ENCODE measurements at places on chromosomes 11 and 22.

DNA sequence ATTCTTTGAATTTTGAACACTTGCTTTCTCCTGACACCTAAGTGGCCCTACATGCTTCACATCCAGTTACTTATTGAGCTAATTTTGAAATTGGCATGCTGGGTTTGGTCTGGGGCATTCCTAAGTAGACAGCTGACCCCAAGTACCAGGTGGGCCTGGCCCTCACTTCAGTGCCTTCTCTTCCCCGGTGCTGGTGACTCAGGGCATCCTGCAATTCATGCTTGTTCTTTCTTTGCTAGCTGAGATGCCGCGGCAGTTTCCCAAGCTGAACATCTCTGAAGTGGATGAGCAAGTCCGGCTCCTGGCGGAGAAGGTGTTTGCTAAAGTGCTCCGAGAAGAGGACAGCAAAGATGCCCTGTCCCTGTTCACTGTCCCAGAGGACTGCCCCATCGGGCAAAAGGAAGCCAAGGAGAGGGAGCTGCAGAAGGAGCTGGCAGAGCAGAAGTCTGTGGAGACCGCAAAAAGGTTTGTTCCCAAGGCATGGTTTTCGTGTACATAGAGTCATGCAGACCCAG, 6.3 kb downstream of the AMPD3 start:
- no peak overlapping the region for H3K27ac ChIP-seq
- no peak overlapping the region for H3K4me3 ChIP-seq
- no peaks in the 10 kb centered on the region for H3K4me1 ChIP-seq
- no peak for DNase-seq

DNA sequence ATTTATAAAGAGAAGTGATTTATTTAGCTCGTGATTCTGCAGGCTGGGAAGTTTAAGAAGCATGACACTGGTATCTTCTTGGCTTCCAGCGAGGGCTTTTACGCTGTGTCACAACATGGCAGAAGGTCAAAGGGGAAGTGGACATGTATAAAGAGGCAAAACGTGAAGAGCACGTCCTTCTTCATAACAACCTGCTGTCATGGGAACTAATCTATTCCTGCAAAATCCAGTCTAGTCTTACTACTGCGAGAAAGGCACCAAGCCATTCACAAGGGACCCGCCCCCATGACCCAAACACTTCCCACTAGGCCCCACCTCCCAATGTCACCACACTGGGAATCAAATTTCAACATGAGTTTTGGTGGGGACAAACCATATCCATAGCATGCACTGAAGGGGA, 58.3 kb downstream of the AMOTL1 start:
- H3K27me3 ChIP-seq = no peaks in the 10 kb centered on the region
- no peak overlapping the region for H3K27ac ChIP-seq
- H3K36me3 ChIP-seq = peaks cover 38% of the 10 kb centered on the region
- peaks cover 20% of the 10 kb centered on the region for H3K4me1 ChIP-seq
- no peak for DNase-seq
- H3K4me3 ChIP-seq = no peak overlapping the region

DNA sequence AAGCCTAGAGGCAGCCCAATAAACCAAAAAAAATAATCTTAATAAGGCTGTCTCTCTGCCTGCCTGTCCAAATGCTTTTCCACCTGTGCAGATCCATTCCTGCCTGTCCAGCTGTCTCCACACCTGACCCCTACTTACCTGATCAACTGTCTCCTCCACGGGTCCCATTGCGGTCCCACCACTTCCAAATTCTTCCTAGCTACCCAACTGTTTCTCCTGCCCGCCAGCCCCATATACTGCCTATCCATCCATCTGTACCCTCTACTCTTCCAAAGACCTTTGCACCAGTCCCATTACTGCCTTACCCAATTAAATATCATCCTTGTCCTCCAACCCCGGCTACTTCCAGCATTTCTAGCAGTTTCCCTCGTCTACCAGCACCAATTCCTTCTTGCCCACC, 39.4 kb upstream of the ANGPTL5 start:
- no peaks in the 10 kb centered on the region for H3K4me1 ChIP-seq
- no peak overlapping the region for H3K4me3 ChIP-seq
- no peak for DNase-seq
- peaks cover 7% of the 10 kb centered on the region for H3K36me3 ChIP-seq
- no peaks in the 10 kb centered on the region for H3K27me3 ChIP-seq

DNA sequence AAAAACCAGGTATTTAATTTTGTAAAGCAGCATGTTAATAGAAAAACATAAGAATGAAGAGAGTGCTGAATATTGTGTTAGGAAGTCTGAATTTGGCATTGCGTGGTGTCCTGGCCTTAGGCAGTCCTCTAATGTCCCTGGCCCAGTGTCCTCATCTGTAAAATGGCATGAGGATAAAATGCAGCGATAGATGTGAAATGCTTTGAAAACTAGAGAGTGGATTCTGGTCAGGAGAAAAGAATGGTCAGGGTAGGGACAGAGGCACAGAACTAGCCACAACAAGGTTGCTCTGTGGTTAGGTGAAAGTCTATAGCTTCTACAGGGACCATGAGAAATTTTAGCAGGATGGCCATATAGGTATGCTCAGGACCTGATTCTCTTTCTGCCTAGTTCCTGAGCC, 18.9 kb downstream of the RNF185 start:
- no peak for DNase-seq
- no peaks in the 10 kb centered on the region for H3K27me3 ChIP-seq
- peak overlapping the region; percentile 79 for H3K27ac ChIP-seq
- H3K4me1 ChIP-seq = peaks cover 20% of the 10 kb centered on the region
- H3K4me3 ChIP-seq = no peak overlapping the region

GRCh38 chr11:72665911-72666472, 8.2 kb downstream of the PDE2A start:
- H3K27me3 ChIP-seq = no peaks in the 10 kb centered on the region
- no peak overlapping the region for H3K4me3 ChIP-seq
- DNase-seq = no peak
- no peaks in the 10 kb centered on the region for H3K4me1 ChIP-seq
- no peak overlapping the region for H3K27ac ChIP-seq
- H3K36me3 ChIP-seq = no peaks in the 10 kb centered on the region

DNA sequence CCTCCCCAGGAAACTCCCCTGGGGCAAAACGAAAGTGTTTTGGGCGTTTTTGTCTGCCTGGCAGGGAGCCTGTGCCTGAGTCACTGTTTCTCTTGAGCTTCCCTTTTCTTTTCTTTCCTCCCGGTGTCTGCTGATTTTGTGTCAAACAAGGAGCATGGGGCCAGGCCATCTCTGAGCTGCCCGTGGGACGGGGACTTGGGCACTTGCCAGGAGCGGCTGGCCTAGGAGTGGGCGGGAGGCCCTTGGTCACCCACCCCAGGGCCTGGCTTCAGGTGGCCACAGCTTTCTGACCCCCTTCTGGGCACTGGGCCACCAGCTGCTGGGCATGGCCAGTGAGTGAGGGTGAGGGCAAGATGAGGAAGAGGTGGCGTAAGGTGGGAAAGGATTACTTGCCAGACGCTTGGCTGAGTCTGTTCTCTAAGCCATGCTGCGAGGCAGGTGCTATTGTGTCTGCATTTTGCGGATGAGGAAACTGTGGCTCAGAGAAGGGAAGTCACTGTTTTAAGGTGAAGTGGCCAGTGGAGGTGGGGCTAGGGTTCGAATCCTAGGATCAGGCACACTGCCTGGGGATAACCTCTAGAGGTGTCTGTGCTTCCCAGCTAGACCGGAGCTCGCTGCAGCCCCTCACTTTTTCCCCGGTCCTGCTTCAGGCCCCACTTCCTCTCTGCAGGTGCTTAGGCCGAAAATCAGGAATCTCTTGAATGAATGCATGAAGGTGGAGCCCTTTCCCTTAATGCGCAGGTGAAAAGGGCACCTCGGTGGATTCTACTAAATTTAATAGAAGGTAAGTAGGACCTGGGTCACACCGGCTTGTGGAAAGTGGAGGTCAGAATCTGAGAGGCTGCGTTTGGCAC, 7.8 kb upstream of the NFAM1 start:
- no peak for DNase-seq
- no peaks in the 10 kb centered on the region for H3K27me3 ChIP-seq
- H3K4me3 ChIP-seq = peak overlapping the region; percentile 60
- H3K27ac ChIP-seq = peak overlapping the region; percentile 47

DNA sequence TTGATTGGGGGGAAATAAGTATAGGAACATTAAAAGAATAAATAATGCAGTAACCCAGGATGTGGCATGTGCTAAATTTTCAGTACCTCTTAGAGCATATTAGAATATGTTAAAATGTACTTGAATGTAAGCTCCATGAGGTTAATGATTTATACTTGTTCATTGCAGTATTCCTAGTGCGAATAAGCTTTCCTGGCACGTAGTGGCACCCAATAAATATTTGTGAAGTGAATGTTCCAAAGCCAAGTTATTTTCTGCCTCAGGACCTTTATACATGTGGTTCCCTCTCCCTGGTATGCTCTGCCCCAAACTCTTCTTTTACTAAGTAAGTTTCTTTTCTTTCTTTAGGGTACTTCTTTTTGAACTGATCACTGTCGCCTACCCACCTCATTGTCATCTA, 118.8 kb downstream of the DBX1 start:
- DNase-seq = no peak
- H3K4me1 ChIP-seq = peaks cover 57% of the 10 kb centered on the region
- H3K27ac ChIP-seq = no peak overlapping the region
- no peak overlapping the region for H3K4me3 ChIP-seq
- no peaks in the 10 kb centered on the region for H3K27me3 ChIP-seq

- H3K36me3 ChIP-seq = no peaks in the 10 kb centered on the region
- H3K4me3 ChIP-seq = peak overlapping the region; percentile 99
- peaks cover 51% of the 10 kb centered on the region for H3K4me1 ChIP-seq
- no peaks in the 10 kb centered on the region for H3K27me3 ChIP-seq
Measured at GRCh38 chr11:3855808-3856491, 486 bp downstream of the STIM1 start.

- peak overlapping the region; percentile 66 for H3K27ac ChIP-seq
- no peak for DNase-seq
- no peak overlapping the region for H3K4me3 ChIP-seq
- no peaks in the 10 kb centered on the region for H3K27me3 ChIP-seq
- no peaks in the 10 kb centered on the region for H3K36me3 ChIP-seq
Measured at GRCh38 chr11:34318111-34319037, 39.4 kb downstream of the ABTB2 start.

- H3K27ac ChIP-seq = peak overlapping the region; percentile 4
- H3K4me1 ChIP-seq = no peaks in the 10 kb centered on the region
- H3K4me3 ChIP-seq = no peak overlapping the region
- H3K27me3 ChIP-seq = no peaks in the 10 kb centered on the region
- peaks cover 34% of the 10 kb centered on the region for H3K36me3 ChIP-seq
Measured at GRCh38 chr22:20748731-20749428, 25.0 kb upstream of the SERPIND1 start.

GRCh38 chr11:64974124-64974523, 2.2 kb upstream of the MAJIN start:
- H3K27ac ChIP-seq = no peak overlapping the region
- no peak overlapping the region for H3K4me3 ChIP-seq
- H3K27me3 ChIP-seq = no peaks in the 10 kb centered on the region
- peaks cover 14% of the 10 kb centered on the region for H3K4me1 ChIP-seq

GRCh38 chr11:120645639-120646038, 134.1 kb downstream of the GRIK4 start:
- H3K4me3 ChIP-seq = peak overlapping the region; percentile 9
- no peak for DNase-seq
- H3K27me3 ChIP-seq = no peaks in the 10 kb centered on the region
- H3K36me3 ChIP-seq = no peaks in the 10 kb centered on the region
- no peaks in the 10 kb centered on the region for H3K4me1 ChIP-seq
- H3K27ac ChIP-seq = no peak overlapping the region

GRCh38 chr11:69630017-69630416, 10.9 kb upstream of the CCND1 start:
- H3K36me3 ChIP-seq = no peaks in the 10 kb centered on the region
- no peak overlapping the region for H3K27ac ChIP-seq
- H3K4me1 ChIP-seq = no peaks in the 10 kb centered on the region
- H3K27me3 ChIP-seq = no peaks in the 10 kb centered on the region
- H3K4me3 ChIP-seq = no peak overlapping the region
- DNase-seq = no peak

- peaks cover 4% of the 10 kb centered on the region for H3K27me3 ChIP-seq
- DNase-seq = no peak
- H3K36me3 ChIP-seq = no peaks in the 10 kb centered on the region
- H3K4me3 ChIP-seq = no peak overlapping the region
Measured at GRCh38 chr11:33804471-33804870, 30.2 kb upstream of the FBXO3 start.

- DNase-seq = no peak
- no peaks in the 10 kb centered on the region for H3K36me3 ChIP-seq
- H3K4me3 ChIP-seq = no peak overlapping the region
Measured at GRCh38 chr11:123519055-123519796, 89.2 kb downstream of the GRAMD1B start.

DNA sequence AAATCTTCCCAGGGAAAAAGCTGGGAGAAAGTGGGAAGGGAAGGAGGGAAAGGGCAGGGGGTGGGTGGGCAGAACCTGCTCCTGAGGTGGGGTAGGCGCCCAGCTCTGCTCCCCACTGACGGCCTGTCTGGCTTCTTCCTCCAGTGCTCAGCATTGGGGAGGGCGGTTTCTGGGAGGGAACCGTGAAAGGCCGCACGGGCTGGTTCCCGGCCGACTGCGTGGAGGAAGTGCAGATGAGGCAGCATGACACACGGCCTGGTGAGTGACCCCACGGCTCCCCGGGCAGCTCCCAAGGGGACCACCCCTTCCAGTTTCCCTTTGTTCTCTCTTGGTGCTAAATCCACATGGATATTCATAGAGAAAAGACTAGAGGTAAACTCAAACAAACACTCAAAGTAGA, 25.9 kb downstream of the SHANK3 start:
- H3K36me3 ChIP-seq = no peaks in the 10 kb centered on the region
- H3K4me1 ChIP-seq = peaks cover 4% of the 10 kb centered on the region
- H3K27me3 ChIP-seq = no peaks in the 10 kb centered on the region
- H3K4me3 ChIP-seq = no peak overlapping the region
- no peak overlapping the region for H3K27ac ChIP-seq
- no peak for DNase-seq

DNA sequence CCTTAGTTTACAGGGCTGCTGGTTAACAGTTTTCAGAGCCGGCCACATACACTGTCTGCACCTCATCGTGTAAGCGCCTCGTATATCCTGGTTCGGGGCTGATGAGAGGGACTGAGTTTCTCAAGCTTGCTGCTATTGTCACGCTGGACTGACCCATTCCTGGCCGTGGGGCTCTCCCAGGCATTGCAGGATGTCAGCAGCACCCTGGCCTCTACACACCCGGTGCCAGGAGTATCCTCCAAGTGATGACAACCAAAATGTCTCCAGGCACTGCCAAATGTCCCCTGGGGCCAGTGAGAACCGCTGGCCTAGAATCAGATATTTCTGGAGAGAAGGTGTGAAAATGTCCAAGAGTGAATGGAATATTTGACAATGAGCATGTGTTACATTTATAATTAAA, 82.8 kb downstream of the ST3GAL4 start:
- H3K27me3 ChIP-seq = no peaks in the 10 kb centered on the region
- no peak for DNase-seq
- H3K27ac ChIP-seq = no peak overlapping the region
- H3K36me3 ChIP-seq = no peaks in the 10 kb centered on the region
- no peaks in the 10 kb centered on the region for H3K4me1 ChIP-seq

DNA sequence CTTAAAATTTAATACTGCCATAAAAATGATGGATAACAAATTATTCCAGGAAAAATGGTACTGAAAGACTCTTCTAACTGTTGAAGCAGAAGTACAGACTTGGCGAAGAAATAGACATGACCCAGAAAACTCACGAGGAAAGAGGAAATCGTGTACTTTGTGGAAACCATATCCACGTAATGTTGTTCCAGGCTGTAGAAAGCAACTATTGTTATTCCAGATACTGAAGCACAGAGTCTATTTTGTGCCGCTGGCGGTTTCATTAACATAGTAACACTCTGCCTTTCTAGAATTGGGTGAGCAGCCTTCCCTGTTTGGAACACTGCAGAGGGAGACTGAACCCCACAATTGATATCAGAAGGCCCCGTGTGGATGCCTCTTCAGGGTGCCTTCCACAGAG, 310.6 kb downstream of the TBC1D22A start:
- peaks cover 3% of the 10 kb centered on the region for H3K36me3 ChIP-seq
- H3K4me3 ChIP-seq = no peak overlapping the region
- no peaks in the 10 kb centered on the region for H3K27me3 ChIP-seq
- no peak overlapping the region for H3K27ac ChIP-seq
